ENCODE measurements at places on chromosomes 7 and 10. TPM values are rescaled to one million over a fixed set of nuclear protein-coding genes. Genes with fewer than 3 reads are reported as not detected.

Gene NANOS1
- 7.0 TPM for polyA plus RNA-seq

DNA sequence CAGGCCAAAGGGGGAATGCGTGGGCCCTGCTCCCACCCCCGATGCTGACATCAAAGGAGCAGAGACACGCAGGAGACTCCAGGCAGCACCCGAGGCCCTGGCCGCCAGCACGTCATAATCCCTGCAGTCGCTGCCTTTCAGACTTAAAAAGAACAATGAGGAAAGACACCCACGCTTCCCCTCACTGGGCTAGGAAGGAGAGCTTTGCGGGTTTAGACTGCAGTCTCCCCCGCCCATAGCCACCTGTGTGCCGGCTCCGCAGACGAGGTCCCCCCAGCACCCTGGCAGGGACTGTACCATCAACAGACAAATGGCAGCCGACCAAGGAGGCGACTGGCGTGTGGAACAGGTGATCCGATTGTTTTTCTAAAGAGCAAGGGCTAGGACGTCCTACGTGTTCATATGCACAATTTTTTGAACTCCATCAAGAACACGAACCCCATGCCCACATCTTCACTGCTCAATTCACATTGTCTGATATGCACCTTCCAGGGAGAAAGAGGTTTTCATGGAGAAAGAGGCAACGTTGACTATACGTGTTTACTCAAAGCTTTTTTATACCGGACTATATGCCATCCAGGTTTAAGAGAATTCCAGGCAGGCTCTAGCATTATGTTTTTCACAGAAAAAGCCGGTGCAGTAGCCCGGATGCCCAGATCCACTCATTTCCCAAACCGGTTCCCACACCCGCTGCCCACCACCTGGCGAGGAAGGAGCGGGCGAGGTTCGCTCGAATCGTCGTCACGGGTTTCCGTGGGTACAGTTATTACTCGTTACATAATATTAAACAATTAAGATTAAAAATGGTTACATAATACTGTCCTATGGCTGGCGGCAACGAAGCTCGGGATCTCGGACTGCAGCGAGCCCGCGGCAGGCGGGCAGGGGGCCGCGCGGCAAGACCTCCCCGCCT lies 1.1 kb downstream of the GRB10 start:
- no peak for DNase-seq

DNA sequence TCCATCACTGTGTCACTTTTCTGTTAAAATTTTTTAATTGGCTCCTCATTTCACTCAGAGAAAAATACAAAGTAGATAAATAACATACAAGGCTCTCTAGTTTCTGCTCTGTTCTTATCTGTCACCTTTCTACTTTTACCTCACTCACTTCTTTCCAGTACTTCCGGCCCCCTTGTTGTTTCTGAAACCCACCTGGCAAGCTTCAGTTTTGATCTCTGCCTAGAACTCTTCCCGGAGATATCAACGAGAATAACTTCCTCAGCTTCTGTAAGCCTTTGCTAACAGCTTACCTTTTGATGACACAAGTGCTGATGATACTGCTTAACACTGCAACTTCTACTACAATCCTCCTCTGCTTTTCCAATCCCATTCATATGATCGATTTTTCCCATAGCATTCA lies 566.2 kb downstream of the PCDH15 start:
- no peak for DNase-seq

GRCh38 chr10:99329554-99330346 lies 594 bp downstream of the CNNM1 start:
- DNase-seq, result no peak

Gene PRKAR2B
- polyA plus RNA-seq, result 15.0 TPM

Gene PDE6C
- 1.4 TPM for polyA plus RNA-seq

Gene FAM25A
- polyA plus RNA-seq, result not detected

DNA sequence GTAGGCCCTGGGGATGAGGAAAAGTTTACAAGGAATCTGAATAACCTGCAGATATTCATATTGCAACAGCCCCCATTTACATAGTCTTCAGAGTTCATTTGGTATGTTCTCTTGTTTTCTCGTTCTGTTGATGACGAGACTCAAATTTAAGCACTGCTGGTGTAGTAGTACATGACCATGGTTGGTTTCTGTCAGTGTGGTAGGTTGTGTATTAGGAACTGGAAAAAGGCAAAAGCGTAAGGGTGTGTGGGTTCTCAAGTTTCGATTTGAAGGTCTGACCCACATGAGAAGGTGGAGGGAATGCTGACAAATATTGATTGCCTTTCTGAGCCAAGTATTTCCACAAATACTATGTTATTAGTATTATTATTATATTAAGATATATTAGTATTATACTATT lies 151.7 kb downstream of the AUTS2 start:
- DNase-seq, result no peak

DNA sequence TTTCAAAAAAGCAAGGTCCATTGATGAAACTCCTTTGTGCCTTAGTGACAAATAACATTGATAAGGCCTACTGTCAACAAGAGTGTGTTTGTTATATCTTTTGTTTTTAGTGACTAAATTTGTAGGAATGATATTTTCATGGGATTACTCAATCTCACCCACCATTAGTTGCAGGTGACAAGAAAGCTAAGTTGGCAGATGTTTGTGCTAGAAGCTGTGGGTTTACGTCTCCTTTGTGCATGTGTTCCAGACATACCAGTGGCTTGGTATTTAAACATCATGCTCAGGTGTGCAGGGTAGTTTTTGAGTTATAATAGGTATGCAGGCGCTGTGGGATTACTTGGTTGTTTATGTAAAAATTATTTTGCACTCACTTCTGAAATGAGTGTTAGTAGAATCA lies 178.6 kb downstream of the ANKRD30A start:
- DNase-seq, result no peak

Gene TUBB8
- 1.3 TPM for polyA plus RNA-seq

DNA sequence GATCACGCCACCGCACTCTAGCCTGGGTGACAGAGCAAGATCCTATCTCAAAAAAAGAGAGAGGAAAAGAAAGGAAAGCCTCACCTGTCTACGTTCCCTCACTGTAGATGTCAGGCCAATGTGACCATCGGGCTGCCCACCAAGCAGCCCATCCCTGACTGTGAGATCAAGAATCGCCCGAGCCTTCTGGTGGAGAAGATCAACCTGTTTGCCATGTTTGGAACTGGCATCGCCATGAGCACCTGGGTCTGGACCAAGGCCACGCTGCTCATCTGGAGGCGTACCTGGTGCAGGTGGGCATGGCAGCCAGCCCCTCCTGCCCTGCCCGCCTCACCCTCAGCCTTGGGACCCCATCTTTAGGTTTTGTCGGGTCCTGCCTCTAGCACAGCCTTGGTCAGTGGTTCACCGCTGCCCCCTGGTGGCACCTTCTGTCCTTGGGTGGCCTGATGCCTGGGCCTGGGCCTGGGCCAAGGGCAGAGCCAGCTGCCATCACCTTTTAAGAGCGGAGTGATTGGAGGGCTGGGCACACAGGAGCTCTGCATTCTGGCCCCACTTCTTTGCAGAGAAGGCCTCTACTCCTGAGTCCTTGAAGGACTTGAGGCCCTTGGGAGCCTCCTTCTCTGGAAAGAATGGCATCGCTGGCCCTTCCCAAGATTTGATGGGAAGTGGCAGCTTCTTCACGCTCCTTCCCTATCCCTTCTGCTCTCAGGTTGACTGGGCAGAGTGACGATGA lies 14.4 kb upstream of the AHCYL2 start:
- peak; percentile 90 for DNase-seq

Gene CPA2
- polyA plus RNA-seq, result 0.31 TPM

- no peak for DNase-seq
These were observed 7.6 kb upstream of the CD36 start for GRCh38 chr7:80630608-80631405.

Gene KLHL7
- 52.0 TPM for polyA plus RNA-seq

Gene BUD23
- polyA plus RNA-seq, result 76.3 TPM

DNA sequence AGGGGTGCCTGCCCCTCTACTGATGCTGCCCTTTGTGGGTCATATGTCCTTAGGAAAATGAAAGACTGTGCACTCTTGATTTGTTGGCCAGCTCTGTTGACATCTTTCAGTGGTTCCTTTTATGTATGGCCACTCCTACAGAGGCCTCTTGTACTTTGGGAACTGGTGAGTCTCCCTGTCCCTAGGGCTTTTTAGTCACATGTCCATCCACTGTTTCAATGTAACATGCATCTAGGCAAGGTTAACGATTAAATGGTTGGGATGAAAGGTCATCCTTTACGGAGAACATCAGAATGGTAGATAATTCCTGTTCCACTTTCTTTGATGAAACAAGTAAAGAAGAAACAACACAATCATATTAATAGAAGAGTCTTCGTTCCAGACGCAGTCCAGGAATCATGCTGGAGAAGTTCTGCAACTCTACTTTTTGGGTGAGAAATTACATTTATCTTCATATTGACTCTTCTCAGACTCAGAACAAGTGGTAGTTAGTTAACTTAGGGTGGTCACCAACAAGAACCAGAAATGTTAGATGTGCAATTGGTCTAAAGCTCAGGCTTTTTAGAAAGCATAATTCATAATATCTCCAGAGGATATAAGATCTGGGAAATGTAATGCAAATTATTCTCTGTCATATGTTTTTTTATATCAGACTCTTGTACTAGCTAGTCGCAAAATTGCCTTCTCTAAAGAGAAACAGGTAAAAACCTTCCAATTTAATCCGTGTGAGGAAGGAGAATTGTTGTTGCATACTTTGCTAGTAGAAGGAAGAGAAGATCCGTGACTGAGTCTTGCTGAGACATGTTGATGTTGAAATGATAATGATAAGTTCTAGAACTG lies at the start of gene ABCC2:
Gene ABCC2, plus strand, starts transcription at position 194 of the 840 bp plus-strand sequence. Its CDS starts 205 bp downstream, at position 399.
- DNase-seq, result no peak

Gene HK1
- 54.0 TPM for polyA plus RNA-seq

DNA sequence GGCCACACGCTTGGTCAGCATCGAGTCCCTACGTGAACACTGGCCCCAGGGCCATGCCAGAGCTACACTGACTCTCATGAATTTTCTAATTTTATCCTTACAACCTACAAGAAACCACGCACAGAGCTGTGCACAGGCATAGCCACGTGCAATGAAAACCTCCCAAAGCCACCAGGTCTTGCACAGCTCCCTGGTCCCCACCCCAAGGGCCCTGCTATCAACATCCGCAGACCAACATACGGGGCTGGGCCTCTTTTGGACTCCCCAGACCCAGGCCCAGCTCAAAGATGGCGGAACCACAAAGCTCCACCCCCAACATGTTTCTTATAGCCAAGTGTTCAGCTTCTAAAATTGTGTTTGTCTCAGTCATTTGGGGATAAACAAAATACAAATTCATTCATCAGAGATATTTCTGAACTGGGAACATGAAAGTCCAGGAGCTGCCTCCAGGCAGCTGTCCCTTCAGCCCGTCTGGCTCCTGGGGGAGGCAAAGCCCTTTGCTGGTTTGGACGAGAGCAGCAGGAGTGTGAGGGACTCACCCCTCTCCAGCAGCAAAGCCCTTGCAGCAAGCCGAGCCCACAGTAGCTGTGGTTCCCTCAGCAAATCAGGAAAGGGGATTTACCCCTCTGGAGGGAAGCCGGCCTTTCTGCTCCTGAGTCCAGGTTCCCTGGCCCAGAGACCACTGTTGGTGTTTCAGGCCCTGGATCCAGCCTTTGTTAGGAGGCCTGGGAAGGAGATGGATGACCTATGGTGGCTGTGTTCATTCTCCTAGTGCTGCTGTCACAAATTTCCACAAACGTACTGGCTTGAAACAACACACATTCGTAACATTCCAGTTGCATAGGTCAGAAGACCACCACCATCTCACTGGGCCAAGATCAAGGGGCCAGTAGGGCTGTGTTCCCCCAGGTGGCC lies 75.1 kb downstream of the OAT start:
- DNase-seq, result no peak

Gene DCLRE1C
- polyA plus RNA-seq, result 19.3 TPM

Gene STK31
- 1.6 TPM for polyA plus RNA-seq

DNA sequence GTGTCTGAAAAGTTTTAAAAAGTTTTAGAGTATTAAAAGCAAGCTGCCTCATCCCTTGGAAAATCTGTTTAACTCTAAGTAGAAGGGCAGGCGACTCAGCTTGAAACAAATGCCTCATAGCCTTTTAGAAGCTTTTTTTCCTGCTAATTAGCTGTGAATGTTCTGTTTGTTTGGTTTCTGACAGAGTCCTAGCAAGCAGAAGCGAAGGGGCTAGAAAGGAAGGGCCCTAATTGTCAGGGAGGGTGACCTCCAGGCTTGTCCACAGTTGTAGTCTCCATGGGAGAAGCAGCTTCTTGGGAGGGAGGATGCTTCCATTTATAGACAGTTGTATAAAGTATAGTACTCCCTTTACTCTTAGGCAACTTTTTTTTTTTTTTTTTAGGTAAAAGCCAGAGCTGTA lies 90.9 kb downstream of the DNAJC1 start:
- no peak for DNase-seq

DNA sequence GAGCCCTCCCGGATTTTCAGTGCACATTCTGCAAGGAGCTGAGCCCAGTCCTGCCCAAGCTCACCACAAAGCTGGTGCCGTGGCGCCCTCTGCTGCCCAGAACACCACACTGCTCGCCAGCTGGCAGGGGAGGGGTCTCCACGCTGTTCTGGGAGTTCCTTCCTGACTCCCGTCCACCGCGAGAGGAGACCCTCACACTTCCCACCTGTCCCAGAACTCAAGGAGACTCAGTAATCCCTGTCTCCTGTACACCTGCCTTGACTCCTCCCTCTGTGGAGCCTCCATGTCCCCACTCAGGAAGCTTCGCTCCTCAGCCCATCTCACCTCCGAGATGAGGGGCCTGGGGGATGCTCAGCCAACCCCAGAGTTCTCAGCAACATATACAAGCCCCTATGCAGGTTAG lies 11.3 kb downstream of the C10orf105 start:
- DNase-seq, result no peak

Gene BAIAP2L1
- polyA plus RNA-seq, result 16.6 TPM

DNA sequence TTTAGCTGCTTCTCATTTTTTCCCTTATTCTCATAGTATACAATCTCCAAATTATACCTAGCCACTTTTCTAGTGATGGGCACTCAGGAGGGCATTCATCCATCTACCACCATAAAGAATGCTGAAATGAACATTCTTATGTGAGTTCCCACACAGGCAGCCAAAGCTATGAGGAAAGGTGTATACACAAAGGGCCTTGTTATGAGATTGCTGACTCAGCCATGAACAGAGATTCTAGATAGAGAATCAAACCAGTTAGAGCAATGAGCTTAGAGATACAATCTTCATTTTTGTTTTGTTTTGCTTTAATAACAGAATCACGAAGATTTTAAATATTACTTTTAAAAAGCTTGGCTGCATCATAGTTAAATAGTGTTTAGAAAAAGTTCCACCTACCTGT lies 54.8 kb upstream of the TNKS2 start:
- DNase-seq, result no peak

- peak; percentile 53 for DNase-seq
These were observed 6.1 kb upstream of the TMEM184A start for GRCh38 chr7:1562116-1562515.

Gene CTAGE15
- 1.6 TPM for polyA plus RNA-seq

Gene TACC2
- polyA plus RNA-seq, result 24.1 TPM

Gene SPDYE2
- 6.2 TPM for polyA plus RNA-seq

- no peak for DNase-seq
These were observed 1577.2 kb upstream of the LRRTM3 start for GRCh38 chr10:65348637-65349036.

All from left lung (tissue), 14 donors.